ENCODE measurements at places on chromosomes 11 and 22.

- no peak for DNase-seq
Observed at GRCh38 chr22:44442186-44442815, 55.7 kb downstream of the RTL6 start.

DNA sequence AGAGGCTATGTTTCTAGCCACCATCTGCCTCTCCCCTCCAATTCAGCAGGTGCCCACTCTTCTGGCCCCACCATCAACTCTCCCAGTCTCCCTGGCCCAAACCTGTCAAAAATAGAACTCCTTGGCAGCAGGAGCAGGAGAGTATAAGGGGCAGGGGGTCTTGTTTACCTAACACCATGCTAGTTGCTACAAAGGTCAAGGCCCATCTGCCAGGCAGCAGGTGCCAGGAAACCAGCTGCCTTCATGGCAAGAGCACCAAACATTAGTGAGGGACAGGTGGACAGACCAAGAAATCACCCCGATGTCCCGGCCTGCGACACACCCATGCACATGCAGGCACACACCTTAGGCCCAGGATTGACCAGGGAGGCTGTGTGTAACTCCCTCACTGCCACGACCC, 387.9 kb downstream of the BUD13 start:
- DNase-seq = no peak

GRCh38 chr11:116267146-116267545, 505.6 kb downstream of the BUD13 start:
- DNase-seq = no peak

DNA sequence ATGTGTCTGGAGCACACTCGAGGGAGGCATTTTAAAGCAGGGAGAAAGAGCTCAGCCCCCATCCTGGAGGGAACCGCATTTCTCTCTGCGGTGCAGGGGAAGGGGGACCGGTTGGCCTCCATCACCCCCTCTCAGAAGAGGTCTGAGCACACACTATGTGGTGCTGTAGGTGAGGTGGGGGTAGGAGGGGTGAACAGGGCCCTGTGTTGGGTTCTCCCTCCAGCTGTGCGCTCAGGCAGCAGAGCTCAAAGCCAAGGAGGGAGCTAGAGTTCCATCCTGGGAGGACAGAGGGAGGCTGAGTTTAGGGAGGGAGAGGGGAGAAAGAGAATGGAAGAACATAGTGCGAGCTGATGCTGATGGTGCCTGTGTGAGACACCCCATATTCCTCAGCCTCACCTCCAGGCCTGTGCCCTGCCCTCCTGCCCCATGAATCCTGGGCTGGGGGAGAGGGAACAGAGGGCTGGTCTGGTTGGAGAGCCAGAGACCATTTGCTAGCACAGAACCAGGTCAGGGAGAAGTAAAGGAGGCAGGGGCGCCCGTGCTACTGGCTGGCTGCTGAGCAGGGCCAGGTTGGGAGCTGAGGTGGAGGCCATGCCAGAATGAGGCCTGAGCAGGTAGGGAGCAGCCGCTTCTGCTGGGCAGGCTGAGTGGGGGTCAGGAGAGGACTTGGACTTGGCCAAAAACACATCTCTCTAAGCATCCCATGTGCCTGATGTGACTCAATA, 43.7 kb downstream of the ALX4 start:
- no peak for DNase-seq

GRCh38 chr11:48088682-48089050, 108.3 kb downstream of the PTPRJ start:
- DNase-seq = no peak

DNA sequence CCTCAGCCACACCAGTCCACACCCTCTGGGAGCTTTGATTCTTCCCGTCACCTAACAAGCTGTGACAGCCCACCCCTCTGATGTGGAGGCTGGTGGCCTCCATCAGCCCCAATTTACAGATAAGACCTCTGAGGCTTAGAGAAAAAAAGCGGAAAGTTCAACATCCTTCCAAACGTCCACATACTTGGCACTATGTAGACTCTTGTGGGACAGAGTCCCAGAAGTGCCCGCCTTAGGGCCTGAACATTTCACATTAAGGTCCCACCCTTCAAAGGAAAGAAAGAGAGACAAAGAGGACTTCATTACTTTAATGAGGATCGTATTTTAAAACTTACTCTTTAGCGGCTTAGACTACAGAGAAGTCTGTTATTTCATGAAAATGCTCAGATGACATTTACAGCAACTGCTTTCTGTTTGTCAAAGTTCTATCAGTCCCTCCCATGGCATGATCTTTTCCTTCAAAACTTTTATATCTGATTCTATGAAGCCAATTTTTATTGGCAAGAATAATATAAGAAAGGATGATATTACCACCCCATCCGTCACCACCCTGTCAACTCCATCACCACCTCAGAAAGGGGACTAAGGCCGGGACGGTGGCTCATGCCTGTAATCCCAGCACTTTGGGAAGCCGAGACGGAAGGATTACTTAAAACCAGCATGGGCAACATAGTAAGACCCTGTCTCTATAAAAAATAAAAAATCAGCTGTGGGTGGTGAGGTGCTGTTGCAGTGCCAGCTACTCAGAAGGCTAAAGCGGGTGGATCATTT, 15.7 kb upstream of the SCGB1A1 start:
- peak; percentile 65 for DNase-seq

DNA sequence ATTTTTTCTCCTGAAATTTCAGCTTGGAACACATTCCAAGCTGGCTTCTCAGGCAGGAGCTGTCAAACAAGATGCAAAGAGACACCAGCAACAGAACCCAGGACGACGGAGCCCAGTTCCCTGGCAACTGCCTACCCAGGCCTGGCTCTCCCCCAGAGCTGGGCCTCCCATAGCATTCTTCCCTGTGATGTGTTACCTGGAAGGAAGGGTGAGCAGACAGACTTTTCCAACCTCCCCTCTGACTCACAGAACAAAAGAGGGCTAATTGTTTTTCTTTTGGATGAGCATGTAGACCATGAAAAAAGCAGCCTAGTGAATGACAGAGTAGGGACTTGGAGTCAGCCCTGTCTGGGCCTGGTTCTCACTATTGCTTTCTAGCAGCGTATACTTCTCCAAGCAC, 55.3 kb upstream of the BMAL1 start:
- no peak for DNase-seq

Measured in foreskin melanocyte (primary cell).